Dermis blood vessel endothelial cell (primary cell): ENCODE measurements at places on chromosomes 2 and 18. TPM values are rescaled to one million over a fixed set of nuclear protein-coding genes. Genes with fewer than 3 reads are reported as not detected.

CDH20 gene
- total RNA-seq = under 0.01 TPM in 1 of 2 replicates, not detected in the other

THUMPD2 gene
- total RNA-seq = 6.5 and 7.0 TPM in 2 replicates

COLEC11 gene
- 0.79 and 0.85 TPM in 2 replicates for total RNA-seq

OTX1 gene
- total RNA-seq = 0.34 TPM in 1 of 2 replicates, not detected in the other

CCDC68 gene
- 1.2 and 2.1 TPM in 2 replicates for total RNA-seq

AMER3 gene
- total RNA-seq = not detected in 2 replicates

ZBTB7C gene
- under 0.01 TPM in 1 of 2 replicates, not detected in the other for total RNA-seq

FBXO15 gene
- total RNA-seq = 1.7 TPM in 1 of 2 replicates, not detected in the other

SLC23A3 gene
- total RNA-seq = 1.3 and 3.2 TPM in 2 replicates

CACNB4 gene
- 0.14 and 0.17 TPM in 2 replicates for total RNA-seq

ARHGAP28 gene
- 4.3 and 7.9 TPM in 2 replicates for total RNA-seq

UGT1A8 gene
- not detected in 2 replicates for total RNA-seq

NT5C1B gene
- total RNA-seq = not detected in 2 replicates

CYBRD1 gene
- 19.8 and 30.5 TPM in 2 replicates for total RNA-seq

HOXD9 gene
- 24.5 and 28.4 TPM in 2 replicates for total RNA-seq

ARHGAP25 gene
- total RNA-seq = 12.1 and 14.3 TPM in 2 replicates

DSC1 gene
- total RNA-seq = not detected in 2 replicates

FBXO36 gene
- total RNA-seq = 0.98 and 1.0 TPM in 2 replicates

EVA1A gene
- 66.7 and 90.5 TPM in 2 replicates for total RNA-seq
